Putamen (tissue), 1 donor: ENCODE measurements at places on chromosomes 7 and 10.

GRCh38 chr7:17706734-17707133, 233.6 kb downstream of the SNX13 start:
- DNase-seq: peak; percentile 47

- no peak for DNase-seq
These were observed 303.0 kb downstream of the ARL4A start for GRCh38 chr7:12990440-12990839.

- DNase-seq: no peak
These were observed 559.7 kb upstream of the LRRN3 start for GRCh38 chr7:110531186-110531585.

DNA sequence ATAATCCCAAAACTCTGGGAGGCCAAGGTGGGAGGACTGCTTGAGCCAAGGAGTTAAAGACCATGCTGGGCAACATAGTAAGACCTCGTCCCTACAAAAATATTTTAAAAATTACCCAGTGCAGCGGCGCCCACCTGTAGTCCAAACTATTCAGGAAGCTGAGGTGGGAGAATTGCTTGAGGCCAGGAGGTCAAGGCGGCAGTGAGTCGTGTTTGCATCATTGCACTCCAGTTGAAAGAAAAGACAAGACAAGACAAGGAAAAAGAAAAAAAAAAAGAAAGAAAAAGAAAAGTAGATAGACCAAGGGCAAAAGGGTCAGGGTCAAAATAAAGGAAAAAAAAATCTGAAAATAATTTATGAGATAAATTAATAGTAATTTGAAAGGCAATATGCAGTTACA, 5.8 kb downstream of the ANXA7 start:
- no peak for DNase-seq

GRCh38 chr10:3652886-3653285, 132.1 kb downstream of the KLF6 start:
- no peak for DNase-seq

DNA sequence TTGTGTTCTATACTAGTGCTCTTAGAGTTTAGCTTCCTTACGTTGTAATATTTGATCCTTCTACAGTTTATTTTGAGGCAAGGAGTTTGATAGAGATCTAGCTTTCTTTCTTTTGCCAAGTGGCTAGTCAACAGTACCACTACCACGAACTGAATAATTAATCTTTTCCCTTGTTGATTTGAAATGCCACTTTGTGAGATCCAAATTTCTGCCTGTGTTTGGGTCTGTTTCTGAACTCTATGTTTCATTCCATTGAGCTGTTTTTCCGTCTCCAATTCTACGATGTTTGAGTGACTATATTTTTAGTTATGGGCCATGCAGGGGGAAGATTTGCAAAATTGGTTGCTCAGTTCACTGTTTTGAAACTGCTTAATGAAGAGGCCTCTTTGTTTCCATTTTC, 134.7 kb downstream of the KIAA1217 start:
- DNase-seq: no peak

DNA sequence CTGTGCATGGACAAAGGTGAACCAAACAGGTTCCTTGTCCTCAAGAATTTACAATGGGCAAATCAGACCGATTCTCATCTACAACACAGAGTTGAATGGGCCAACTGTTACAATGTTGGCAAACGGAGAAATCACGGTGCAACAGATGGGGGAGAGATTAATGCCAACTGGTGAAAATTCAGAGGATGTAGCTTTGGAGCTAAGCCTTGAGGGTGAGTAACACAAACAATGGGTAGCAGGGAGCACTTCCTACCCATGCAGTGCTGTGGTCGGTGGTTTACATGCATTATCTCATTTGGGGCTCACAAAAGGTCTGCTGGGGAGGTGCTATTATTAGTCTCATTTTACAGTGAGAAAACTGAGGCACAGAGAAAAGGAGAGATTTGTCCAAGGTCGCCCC, 902 bp upstream of the NFE2L3 start:
- no peak for DNase-seq

DNA sequence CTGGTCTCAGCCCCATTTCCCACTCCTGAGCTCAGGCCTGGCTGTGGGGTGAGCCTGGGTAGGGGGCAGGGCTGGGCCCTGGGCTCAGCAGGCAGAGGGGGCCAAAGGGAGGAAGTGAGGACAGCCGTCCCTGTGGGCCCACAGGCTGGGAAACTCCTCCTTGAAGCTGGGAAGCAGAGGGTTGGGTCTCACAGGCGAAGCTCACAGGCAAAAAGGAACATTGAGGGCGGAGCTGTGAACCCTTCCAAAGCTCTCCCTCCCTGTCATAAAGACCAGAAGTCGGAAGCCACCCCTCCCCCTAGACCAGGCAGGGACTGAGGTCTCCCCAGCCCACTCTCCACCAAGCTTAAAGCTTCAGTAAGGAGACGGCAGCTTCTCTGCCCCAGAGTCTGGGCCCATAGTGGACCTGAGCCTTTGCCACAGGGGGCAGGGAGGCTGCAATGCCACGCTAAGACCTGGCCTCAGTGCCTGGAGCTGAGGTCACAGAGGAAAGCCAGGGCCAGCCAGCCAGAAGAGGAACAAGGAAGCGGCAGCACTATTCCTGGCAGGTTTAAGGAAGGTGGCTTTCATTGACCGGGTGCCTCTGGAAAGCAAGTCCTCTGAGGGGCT, 1.0 kb upstream of the KCP start:
- no peak for DNase-seq

- DNase-seq: no peak
These were observed 33.4 kb downstream of the FOXL3 start for GRCh38 chr7:323410-323809.

DNA sequence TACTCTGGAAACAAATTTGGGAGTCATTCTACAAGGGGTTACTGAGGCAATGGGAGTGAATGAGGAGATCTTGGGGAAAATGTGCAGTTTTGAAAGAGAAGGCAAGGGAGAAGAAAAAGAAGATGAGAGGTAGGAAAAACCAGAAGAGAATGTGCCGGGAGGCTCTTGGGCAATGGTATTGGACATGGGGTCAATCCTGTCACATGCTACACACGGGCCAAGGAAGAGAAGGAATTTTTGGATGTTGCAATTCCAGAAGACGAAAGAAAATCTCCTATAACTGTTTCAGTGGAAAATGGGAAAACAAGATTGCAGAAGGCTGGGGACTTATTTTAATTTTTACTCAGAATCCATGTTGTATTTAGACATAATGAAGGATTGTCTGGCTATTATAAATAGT, 615.0 kb downstream of the PHTF2 start:
- DNase-seq: no peak

GRCh38 chr10:97608991-97609561, 19.6 kb downstream of the C10orf62 start:
- DNase-seq: no peak

- DNase-seq: no peak
These were observed 169.4 kb downstream of the TEX36 start for GRCh38 chr10:125513429-125514182.

DNA sequence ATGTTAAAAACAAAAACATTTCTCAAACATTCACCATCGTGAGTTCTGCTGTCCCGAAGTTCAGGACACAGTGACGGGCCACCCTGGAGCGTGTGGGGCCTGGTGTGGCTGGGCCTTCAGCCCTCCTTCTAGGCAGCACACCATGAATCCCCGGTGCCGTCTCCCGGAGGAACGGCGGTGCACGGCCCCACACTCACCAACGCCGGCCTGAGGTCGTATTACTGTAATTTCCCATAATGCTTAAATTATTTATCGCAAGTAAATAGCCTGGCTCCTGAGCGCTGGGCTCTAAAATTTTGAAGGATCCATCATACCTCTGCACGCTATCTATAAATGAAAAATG, 1.4 kb downstream of the STK32C start:
- no peak for DNase-seq

DNA sequence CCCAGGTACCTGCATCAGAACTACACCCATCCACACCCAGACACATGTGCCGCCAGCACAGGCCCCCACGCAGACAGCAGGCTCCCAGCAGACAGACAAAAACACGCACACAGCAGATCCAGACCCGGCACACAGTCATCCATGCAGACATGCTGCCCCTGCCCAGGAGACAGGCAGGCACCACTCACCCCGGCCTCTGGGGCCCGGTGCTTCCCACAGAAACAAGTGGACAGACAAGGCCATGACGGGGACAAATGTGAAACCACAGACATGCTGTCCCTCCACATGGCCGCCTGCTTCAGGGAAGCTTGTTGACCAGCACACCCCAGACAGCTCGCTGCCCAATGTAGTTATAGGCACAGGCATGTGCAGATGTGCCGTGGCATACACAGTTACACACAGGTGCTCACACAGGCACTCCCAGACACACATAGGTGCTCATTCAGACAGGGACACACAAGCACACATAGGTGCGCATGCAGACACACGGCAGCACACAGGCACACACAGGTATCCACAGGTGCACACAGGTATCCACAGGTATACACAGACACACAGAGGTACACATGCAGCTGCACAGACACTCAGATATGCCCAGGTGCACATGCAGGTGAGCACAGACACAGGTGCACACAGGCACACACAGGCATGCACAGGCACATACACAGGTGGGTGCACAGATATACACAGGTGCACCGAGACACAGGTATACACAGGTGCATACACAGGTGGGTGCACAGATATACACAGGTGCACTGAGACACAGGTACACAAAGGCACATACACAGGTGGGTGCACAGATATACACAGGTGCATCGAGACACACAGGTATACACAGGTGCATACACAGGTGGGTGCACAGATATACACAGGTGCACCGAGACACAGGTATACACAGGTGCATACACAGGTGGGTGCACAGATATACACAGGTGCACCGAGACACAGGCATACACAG, 10.5 kb upstream of the SCART1 start:
- DNase-seq: no peak

- no peak for DNase-seq
These were observed 1.5 kb upstream of the RALA start for GRCh38 chr7:39621784-39622411.

DNA sequence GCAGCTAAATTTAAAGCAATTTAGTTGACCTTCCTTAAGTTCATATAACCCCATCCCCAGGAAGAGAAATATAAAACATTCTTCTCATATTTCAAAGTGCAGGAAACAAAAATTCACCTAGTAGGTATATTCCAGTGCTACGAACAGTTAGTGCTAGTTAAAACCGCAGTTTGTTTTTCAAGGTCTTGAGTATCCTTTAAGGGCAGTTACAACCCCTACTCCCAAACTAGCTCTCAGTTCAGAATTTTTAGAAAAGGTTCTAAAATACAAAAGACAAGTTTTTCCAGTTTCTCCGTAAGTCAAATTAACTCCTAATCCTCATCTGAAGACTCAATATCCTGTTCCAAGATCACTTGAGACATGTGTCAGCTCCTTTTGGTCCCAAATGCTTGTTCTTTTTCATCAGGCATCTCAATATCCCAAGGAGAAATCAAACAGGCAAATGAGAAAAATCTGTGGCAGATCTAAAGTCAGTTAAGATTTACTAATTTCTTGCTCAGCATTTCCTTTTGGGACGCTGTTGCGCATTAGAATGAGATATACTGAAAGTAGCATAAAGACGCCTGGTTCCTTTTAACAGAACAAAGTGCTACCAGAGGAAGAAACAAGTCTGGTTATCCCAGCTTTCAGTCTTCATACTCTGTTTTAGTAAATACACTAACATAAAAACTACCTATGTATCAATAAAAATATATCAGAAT, 51.8 kb downstream of the ARHGAP12 start:
- DNase-seq: no peak

DNA sequence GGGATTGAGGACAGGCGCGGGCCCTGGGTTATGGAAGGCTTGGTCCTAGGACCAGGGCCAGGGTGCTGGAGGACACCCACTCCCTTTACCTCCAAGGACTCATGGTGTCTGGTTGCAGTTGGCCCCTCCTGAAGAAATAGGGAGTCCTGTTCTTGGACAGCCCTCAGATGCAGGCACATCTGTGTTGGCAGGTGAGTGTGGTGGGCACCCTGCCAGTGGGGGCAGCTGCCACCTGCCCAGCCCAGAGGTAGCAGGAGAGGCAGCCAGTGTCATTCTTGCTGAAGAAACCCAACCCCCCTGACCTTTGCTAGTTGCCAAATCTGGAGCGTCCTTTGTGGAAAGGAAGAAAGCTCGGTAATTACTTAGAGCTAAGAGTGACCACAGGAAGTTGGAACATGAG, 8.3 kb downstream of the GALNT17 start:
- no peak for DNase-seq

DNA sequence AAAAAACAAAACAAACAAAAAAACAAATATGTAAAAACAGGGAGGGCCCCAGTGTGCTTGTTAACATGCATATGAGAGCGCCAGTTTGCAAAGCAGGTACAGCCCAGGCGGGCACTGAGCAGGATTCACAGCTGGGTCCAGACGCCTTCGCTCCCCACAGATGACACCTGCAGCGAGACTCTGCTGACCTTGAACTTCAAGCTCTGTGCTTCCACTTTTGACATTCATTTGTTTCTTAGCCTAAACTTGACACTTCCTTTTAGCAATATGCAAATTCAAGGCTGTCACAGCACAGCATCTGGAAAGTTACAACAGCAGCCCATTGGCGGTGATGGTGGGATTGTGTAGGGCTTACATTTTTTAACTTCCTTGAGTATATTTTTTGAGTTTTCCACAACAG, 88.8 kb upstream of the TNS3 start:
- no peak for DNase-seq

DNA sequence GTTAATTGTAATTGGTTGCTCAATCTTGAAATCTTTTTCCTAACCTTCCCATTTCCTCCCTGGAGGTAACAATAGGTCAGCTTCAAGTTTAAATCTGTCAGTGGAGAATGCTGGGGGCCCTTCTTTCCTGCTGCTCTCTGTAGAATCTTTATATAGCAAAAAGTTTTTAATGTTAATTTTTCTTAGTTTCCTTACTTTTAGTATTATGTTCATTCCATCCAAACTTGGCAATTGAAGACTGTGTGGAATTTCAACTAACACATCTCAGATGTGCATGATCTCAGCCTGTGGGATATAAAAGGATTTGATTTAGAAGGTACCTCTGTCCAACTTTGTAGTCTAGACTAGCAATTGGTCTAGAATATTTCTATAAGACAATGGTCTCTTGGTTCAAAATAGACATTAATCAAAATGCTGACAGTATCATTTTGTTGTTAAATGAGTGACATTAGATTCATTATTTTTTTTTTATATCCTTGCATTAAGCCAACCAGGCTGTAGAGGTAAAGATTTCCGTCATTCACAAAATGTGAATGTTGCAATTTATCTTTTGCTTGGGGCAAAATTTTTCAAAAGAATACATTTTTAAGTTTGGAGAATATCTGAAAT, 100.4 kb upstream of the SEMA3A start:
- no peak for DNase-seq

DNA sequence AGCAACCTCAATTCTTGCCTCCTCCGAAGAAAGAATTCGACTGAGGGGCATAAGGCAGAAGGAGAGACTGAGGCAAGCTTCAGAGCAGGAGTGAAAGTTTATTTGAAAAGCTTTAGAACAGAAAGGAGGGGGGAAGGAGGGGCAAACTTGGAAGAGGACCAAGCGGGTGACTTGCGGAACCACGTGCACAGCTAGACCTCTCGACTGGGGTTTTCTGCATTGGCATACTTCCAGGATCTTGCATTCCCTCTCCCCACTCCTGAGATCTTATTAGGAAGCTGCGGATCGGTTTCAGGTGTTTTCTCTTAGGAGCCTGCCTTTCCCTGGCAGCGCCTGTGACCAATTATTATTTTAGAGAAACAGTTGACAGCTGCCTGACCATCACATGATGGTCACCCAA, 20.3 kb upstream of the CPXM2 start:
- no peak for DNase-seq

GRCh38 chr10:102593804-102594079, 50.5 kb upstream of the TRIM8 start:
- DNase-seq: no peak

GRCh38 chr7:105199386-105199785, 185.4 kb downstream of the KMT2E start:
- DNase-seq: no peak

GRCh38 chr10:63614371-63614891, 93.2 kb downstream of the REEP3 start:
- peak; percentile 37 for DNase-seq
